Kidney tubule cell (primary cell): ENCODE measurements at places on chromosomes 12 and 14.

DNA sequence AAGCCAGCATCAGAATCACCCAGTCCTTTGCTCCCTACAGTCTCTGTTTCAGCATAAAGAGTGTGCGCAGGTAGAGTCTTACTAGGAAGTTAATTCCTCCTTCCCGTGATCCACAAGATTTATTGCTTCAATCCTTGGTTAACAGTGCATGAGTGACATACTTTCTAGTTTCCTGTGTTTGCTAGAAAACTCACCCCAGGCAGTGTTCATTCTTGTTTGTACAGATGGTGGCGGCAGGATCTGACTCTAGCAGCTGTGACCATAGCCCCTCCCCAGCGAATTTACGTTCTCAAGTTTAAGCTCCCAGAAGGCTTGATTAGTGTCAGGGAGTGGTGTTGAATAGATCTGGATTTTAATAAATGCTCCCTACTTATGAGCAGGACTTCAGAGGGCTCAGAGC, 75.9 kb upstream of the ANO2 start:
- DNase-seq, result peak; percentile 28

GRCh38 chr12:102958073-102958829, 777 bp downstream of the ASCL1 start:
- DNase-seq, result peak; percentile 70

GRCh38 chr12:116598311-116599284, 39.4 kb downstream of the MAP1LC3B2 start:
- DNase-seq, result no peak

DNA sequence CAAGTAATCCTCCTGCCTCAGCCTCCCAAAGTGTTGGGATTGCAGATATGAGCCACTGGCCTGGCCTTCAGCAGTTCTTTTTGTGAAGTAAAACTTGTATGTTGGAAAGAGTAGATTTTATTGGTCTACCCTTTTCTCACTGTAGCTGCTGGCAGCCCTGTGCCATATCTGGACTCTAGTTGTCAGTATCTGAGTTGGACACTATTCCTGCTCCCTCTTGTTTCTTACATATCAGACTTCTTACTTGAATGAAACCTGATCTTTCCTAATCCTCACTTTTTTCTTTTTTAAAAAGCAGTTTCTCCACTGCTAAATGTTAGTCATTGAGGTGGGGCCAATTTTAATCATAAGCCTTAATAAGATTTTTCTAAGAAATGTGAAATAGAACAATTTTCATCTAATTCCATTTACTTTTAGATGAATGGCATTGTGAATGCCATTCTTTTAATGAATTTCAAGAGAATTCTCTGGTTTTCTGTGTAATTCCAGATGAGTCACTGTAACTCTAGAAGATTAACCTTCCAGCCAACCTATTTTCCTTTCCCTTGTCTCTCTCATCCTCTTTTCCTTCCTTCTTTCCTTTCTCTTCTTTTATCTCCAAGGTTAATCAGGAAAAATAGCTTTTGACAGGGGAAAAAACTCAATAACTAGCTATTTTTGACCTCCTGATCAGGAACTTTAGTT, 88.7 kb downstream of the APAF1 start:
- DNase-seq, result no peak

GRCh38 chr14:86333493-86333892, 803.5 kb downstream of the FLRT2 start:
- DNase-seq, result no peak

- DNase-seq, result no peak
Observed at GRCh38 chr12:46135750-46136149, 133.1 kb downstream of the SLC38A1 start.

DNA sequence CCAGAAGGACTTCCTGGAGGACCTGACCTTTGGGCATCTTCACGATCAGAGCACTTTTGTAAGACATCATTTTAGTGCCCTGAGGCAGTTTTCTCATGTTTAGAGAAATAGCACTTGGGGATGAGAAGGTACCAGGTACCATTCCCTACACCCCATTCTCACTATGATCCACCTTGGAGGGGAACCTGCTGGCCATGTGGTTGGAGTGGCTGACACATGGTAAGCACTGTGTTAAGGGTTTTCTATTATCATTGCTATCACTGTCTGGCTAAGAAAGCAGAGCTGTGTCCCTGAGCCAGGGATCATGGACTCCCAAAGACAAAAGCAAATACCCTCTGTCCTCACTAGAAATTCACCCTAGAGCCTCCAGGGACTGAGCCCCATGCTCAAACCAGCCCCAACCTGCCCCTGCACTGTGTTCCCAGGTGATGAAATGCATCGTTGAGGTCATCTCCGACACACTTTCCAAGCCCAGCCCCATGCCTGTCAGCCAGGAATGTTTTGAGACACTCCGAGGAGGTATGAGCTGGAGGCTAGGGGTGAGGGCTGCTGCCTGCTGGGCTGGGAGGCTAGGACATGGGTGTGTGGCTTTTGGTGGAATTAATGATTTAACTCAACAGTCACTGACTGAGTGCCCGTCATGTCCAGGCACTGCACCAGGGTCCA, 3.4 kb downstream of the CHGA start:
- DNase-seq, result no peak

DNA sequence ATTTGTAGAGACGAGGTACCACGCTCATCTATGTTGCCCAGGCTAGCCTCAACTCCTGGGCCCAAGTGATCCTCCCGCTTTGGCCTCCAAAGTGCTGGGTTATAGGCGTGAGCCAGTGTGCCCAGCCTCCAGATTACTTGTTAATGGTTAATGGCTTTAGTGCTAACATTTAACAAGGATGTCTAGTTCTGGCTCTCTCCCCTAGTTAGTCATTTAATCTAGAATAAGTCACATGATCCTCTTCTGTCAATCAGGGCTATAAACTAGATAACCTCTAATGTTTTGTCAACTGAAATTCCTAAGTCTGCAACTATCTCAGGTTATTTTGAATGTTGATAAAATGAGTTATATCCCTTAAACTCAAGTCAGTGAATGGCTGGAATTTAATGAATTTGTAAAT, 15.7 kb downstream of the ACTR6 start:
- peak; percentile 40 for DNase-seq

- DNase-seq, result no peak
Observed at GRCh38 chr14:46550836-46551235, 100.7 kb downstream of the RPL10L start.

DNA sequence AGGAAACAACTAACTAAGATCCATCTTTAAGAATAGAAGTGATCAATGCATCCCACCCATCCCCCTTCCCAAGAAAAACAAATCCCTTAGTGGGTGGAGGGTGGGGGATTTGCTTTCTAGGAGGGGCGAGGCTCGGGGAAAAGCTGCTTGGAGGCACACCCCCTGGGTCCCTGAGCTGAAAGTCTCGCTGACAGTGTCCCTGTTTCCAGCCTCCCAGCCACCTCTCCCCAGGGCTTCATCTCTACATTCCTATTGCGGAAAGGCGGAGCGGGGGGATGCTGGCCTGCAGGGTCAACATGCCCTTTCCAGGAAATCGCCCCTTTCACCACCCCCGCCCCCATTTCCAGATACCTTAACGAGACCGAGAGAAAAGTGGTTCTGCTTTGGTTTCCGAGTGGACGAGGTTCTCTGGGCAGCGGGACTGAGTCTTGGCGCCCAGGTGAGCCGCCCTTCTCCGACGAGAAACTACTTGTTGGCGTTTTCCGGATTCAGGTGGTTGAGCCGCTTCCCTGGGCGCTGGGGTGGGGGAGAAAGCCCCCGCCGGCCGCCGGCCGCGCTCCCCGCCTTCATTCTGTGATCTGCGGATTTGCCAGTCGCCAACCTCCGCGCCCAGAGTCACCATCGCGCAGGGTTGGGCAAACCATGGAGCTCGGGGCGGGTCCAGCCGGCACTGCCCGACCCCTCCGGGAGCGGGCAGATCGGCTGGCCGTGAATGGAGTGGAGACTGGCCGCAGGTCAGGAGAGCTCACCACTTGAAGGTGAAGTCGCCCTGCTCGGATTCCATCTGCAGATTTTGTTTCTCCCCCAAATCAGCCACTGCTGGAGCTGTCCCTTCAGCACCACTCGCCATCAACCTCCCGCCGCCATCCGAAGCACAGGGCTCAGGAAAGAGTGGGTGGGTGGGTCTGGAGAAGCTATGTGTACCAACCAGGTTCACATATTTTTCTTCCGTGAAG, 505 bp downstream of the KCNC2 start:
- no peak for DNase-seq

GRCh38 chr12:124727264-124727800, 136.3 kb downstream of the SCARB1 start:
- DNase-seq, result peak; percentile 44

DNA sequence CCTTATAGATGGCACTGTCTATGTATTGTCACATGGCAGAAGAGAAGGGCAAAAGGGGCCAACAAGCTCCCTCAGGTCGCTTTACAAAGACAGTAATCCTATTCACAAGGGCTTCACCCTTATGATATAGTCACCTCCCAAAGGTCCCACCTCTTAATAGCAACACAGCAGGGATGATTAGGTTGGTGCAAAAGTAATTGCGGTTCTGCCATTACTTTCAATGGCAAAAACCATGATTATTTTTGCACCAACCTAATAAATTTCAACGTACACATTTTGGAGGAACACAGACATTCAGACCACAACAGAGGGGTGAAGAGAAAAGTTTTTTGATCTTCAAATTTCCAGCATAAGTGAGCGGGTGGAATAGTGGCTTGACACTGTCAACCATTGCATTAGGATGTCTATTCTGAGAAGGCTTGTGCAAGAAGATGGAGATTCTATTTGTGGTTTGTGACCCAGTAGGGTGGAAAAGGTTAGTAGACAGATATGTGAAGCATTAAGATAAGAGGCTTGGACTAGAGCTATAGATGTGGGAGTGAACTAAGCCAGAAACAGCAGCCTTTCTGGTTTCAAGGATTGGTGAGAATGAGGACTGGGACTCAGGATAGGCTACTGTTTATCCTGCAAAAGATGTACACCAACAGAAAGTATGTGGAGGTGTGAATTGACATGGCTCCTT, 75.5 kb upstream of the CPSF6 start:
- no peak for DNase-seq

- DNase-seq, result peak; percentile 56
Observed at GRCh38 chr12:64670919-64671639, 60.8 kb downstream of the RASSF3 start.

DNA sequence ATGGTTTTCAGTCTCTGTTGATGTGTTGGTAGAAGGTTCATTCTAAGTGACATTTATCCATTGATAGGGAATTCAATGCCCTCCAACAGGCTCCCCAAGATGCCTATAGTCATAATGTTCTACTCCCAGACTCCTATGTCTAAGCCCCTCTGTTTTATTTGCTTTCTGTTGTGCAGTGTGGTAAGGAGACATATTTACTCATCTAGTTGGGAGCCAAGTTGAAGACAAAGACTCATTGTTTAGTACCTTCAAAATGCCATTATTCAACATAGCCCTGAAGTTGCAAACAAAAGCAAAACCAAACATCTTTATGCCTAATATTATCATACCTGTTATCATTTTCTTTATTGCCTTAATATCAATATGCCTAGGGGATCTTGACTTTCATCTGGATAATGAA, 302.1 kb downstream of the RMST start:
- no peak for DNase-seq

- peak; percentile 14 for DNase-seq
Observed at GRCh38 chr12:132433641-132434395, 56.1 kb upstream of the FBRSL1 start.

- DNase-seq, result peak; percentile 58
Observed at GRCh38 chr14:29584992-29585391, 342.7 kb downstream of the PRKD1 start.

- no peak for DNase-seq
Observed at GRCh38 chr12:111037047-111037446, 116.7 kb upstream of the MYL2 start.

GRCh38 chr14:105885561-105886320, 359.4 kb downstream of the TMEM121 start:
- DNase-seq, result no peak

- DNase-seq, result peak; percentile 86
Observed at GRCh38 chr12:32266756-32267155, 132.6 kb upstream of the FGD4 start.

- peak; percentile 67 for DNase-seq
Observed at GRCh38 chr14:100654814-100655740, 67.9 kb upstream of the BEGAIN start.

GRCh38 chr12:1790444-1790843, 29.9 kb upstream of the LRTM2 start:
- no peak for DNase-seq

DNA sequence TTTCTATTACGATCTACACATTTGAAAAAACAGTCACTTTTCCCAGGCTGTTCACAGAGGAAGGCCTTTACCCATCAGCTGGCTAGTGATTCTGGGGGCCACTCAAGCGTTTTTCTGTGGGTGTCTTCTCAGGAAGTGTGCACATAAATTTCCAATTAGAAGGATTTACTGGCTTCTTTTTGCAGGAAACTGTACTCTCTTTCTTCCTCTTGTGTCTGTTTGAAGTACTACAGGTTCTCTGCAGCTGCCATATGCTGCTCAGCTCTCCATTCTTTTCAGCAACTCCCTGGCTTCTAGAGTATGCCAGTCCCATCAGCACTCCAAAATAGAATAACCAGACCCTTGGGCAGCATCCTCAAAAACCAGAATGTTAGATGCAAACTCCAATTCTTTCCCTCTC, 110.4 kb upstream of the NAV3 start:
- DNase-seq, result no peak

DNA sequence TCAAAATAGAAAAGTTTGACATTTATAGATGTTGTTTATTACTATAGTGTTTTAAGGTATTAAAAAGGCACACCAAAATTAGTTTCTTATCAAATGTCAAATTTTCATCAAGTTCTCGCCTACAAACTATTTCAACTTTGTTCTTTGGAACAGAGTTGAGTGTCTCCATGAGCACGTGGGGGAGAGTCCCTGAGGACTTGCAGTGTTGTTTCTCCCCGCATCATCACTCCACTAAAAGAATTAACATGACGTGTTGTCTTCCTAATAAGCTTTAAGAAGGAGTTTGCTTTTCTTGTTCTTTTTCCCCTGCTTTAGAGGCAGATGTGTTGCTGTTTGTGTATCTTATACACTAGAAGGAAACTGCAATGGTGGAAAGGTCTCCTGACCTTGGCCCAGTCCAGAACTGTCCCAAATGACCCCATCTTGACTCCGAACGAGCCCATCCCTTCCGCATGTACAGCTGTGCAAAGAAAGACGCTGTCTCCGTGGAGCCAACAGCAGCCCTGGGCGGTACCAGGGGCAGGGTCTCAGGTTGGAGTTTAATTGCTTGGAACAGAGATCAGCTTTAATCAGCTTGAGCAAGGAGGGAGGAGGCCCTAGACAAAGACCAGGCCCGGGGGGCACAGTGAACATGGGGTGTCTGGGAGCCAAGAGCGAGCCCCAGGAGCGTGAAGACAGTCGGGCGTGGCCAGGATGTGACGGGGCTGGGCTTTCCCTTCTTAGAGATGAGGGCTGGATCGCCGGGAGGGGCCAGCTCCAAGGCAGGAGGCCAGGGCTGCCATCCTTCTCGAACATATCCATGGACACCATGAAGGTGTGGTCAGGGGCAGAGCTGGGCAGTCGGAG, 215.4 kb upstream of the RTL1 start:
- no peak for DNase-seq
